ENCODE measurements at places on chromosomes 16 and 17. TPM values are rescaled to one million over a fixed set of nuclear protein-coding genes. Genes with fewer than 3 reads are reported as not detected.

DNA sequence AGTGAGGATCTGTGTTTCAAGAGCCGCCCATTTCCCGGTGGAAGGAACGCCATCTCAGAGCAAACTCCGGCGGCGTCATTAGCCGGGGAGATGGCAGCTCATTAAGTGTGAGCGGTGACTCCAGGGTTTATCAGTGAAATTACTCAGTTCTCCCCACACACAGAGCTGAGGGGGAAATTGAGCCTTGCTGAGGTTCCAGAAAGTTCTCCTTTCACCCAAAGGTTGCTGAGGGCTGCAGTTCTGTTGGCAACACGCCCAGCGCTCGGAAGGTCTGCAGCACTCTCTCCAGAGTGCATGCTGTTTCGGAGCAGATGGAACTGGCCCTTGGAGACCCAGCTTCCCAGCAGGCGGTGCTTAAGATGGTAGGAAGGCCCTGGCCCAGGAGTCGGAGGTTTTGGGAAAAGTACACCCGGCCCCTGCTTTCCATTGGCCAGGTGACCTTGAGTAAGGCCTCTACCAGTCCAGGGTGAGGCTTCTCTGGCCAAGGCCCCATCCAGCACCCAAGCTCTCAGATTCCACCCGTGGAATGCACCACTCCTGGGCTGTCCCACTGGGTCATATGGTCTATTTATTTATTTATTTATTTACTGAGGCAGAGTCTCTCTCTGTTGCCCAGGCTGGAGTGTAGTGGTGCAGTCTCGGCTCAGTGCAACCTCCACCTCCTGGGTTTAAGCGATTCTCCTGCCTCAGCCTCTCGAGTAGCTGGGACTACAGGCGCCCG lies 167.7 kb upstream of the CIBAR2 start:
- DNase-seq, result no peak

DNA sequence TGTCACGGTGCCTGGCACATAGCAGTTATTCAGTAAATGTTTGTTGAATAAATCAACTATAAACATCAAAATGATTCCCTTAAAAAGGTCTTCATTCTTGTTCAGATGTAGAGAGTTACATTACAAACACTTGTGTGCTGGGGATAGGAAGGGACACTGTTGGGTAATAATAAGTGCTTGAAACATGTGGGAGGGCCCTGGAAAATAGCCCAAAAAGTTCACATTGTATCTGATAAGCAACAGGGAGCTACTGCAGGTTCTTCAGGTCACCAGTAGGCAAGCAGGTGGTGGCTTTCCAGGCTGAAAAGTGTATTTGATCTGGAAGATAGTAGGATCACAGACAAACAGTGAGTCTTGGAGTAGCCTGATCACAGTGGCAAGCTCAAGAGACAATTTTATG lies 19.0 kb upstream of the ZNF652 start:
- no peak for DNase-seq

GRCh38 chr16:53084746-53085334 lies 30.0 kb downstream of the CHD9 start:
- no peak for DNase-seq

GRCh38 chr17:35895636-35896587 lies 15.8 kb upstream of the CCL5 start:
- DNase-seq, result peak; percentile 85

GRCh38 chr16:80437707-80438106 lies 103.1 kb upstream of the DYNLRB2 start:
- no peak for DNase-seq

DNA sequence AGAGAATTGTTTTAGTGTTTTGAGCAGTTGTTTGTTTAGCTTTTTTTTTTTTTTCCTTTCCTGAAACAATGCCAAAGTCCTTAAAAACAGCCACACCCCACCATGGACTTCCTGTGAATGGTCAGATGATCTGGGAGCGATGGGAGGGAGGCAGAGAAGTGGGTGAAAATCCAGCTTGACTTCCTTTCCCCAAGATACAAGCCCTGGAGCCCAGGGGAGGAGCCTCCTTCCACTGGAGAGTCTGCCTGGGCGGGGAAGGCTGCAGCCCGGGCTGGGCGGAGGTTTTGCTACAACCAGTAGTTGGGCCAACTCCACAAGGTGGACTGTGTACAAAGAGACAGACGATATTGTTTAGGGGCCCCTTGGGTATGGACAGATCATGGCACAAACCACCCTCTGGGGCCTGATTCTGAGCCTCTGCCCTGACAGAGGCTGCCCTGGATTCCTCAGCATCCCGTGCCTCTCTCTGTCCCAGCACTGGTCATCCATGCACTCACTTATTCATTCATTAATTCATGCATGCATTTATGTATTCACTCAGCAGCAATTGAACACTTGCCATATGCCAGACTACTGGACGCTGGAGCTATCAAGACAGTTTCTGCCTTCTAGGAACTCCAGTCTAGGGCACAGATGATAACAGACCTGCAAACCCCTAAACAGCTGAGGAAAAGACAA lies 29.8 kb downstream of the WSB1 start:
- peak; percentile 12 for DNase-seq

DNA sequence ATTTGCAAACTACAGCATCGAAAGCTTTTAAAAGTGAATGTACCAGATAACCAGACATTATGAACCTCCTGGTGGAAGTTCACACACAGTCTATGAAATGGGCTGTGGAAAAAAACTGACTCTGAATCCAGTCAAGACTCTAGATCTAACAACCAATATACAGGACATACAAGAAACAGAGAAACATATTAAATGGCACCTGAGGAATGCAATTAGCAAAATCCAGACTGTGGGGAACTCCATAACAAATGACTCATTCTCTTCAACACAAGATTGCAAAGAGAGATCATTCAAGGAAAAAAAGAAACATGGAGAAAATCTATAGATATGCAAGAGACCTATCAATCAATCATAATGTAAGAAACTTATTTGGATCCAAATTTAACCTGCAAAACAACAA lies 119.0 kb downstream of the MYO1D start:
- DNase-seq, result no peak

DNA sequence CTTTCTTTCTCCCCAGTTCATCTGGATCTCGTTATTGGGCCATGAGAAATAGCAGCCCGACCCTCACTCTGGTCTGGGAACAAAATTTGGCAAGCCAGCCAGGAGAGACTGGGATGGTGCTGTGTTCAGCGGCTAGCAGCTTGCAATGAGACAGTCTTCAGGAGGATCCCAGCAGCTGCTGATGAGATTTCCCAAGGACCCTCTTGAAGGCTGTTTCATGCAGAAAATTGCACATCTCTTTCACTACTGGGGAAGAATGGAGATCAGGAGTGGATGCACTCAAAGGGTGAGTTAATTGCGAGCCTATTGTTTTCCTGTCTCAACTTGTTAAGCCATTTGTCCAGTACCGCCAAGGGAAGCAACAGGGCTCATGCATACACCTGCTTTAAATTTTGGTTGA lies 5.5 kb upstream of the COIL start:
- no peak for DNase-seq

DNA sequence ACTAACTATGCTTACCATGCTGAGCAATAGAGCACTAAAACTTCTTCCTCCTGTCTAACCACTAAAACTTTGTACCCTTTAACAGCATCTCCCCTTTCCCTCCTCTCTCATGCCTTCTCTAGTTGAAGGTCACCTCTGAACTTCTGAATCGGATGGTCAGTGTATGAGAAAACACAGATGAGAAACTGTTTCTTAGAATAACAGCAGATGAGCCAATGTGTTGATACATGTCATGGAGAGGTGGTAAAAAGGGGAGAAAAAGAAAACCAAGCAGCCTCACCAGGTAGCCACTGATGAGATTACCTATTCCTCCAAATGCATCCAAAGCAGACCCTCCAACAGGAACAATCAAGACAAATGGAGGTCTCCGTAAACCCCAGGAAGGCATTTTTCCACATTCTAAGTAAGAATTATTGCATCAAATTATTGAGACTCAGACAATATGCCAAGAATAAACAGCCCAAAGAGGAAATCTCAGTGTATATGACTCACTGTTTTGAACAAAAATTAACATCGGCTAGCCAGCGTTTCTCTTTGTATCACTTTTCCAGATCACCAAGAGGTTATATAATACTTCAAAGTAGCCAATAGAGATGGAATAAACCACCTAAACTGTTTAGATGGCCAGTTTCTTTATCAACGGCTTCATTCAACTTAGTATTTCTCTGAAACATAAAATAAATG lies 793.3 kb upstream of the SOX9 start:
- no peak for DNase-seq

GRCh38 chr16:57725976-57726375 lies 9.6 kb upstream of the KATNB1 start:
- no peak for DNase-seq

- no peak for DNase-seq
Measured at GRCh38 chr17:80962356-80963329, 29.0 kb upstream of the CHMP6 start.

DNA sequence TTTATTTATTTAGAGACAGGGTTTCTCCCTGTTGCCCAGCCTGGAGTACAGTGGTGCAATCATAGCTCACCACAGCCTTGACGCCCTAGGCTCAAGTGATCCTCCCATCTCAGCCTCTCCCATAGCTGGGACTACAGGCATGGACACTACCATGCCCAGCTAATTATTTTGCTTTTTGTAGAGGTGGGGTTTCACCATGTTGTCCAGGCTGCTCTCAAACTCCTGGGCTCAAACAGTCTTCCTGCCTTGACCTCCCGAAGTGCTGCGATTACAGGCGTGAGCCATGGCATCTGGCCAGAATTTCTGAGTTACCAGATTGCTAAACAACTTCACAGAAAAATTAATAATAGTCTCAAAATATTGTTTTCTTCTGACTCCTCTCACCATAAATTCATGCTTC lies 21.7 kb downstream of the MOSMO start:
- no peak for DNase-seq

- no peak for DNase-seq
Measured at GRCh38 chr16:65061935-65062518, 59.8 kb downstream of the CDH11 start.

GRCh38 chr16:57260294-57260929 lies 15.4 kb downstream of the ARL2BP start:
- peak; percentile 49 for DNase-seq

GRCh38 chr16:77298418-77299360 lies 99.5 kb downstream of the SYCE1L start:
- no peak for DNase-seq

DNA sequence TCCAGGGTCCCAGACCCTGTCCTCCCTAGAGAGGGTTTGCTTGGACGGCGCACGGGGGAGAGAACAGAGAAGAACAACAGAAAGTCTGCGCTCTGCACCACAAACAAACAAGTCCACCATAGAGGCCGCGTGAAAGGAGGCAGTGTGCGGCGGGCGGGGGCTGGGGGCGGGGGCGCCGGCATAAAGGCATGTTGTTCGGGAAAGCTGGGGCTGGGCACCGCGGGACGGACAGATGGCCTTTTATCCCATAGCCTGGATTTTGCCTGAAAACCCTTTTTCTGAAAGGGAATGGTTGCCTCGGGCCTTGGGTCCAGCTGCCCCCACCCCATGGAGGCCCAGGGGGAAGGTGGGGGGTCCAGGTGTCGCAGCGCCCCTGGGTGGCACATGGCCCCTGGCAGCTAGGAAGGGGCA lies 26.0 kb downstream of the FA2H start:
- no peak for DNase-seq

DNA sequence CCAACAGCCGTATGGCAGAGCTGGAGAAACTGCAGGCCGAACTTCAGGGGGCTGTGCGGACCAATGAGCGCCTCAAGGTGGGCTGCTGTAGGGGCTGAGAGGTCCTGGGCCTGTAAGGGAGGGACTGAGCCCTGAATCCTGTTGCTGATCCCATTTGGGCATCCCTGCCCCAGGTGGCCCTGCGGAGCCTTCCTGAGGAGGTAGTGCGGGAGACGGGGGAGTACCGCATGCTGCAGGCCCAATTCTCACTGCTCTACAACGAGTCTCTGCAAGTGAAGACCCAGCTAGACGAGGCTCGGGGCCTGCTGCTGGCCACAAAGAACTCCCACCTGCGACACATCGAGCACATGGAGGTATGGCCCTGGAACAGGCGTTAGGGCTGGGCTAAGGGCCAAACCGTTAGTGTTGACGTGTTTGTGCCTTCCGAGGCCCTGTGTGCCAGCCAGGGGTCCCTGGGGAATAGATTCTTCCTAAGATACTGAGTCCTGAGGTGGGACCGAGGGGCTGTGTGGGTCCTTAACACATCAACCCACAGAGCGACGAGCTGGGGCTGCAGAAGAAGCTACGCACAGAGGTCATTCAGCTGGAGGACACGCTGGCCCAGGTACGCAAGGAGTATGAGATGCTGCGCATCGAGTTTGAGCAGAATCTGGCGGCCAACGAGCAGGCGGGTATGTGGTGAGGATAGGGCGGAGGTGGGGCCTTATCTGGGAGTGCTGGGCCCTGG lies 4.2 kb downstream of the RNF40 start:
- DNase-seq, result no peak

DNA sequence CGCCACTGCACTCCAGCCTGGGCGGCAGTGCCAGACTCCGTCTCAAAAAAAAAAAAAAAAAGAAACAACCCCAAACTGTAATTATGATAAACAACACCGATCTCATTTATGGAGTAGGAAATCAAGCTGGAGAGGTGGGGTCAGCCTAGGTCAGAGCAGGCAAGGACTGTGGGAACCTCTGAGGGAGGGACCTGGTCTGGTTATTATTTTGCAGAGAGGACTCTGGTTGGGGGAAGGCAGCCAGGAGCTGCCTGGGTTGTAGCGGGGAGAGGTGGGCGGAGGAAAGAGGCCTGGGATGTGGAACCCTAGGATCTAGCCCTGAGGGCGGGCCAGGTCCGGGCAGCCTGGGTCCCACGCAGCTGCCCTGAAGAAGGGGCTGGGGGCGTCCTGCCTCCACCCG lies 10.9 kb upstream of the HS3ST6 start:
- DNase-seq, result no peak

GRCh38 chr16:71902656-71903365 lies 7.5 kb downstream of the IST1 start:
- no peak for DNase-seq

GRCh38 chr16:23539984-23540816 lies 16.9 kb downstream of the EARS2 start:
- no peak for DNase-seq

DNA sequence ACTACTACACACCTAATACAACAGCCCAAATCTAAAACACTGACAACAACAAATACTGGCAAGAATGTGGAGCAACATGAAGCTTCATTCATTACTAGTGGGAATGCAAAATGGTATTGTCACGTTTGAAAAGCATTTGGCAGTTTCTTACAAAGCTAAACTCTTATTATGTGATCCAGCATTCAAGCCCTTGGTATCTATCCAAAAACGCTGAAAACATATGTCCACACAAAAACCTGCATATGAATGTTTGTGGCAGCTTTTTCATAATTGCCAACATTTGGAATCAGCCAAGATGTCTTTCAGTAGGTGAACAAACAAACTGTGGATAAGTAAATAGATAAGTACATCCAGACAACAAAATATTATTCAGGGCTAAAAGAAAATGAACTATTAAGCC lies 501.1 kb upstream of the KIF2B start:
- DNase-seq, result no peak

ATMIN gene
- total RNA-seq, result 23.3 TPM

C16orf74 gene
- 0.21 TPM for total RNA-seq

ATP2C2 gene
- not detected for total RNA-seq

KRT222 gene
- not detected for total RNA-seq

AGRP gene
- not detected for total RNA-seq

CNTNAP1 gene
- total RNA-seq, result 0.78 TPM

ALDH3A1 gene
- total RNA-seq, result not detected

GPRC5C gene
- total RNA-seq, result not detected

PYDC1 gene
- not detected for total RNA-seq

PLD2 gene
- total RNA-seq, result 20.0 TPM

SLC12A3 gene
- not detected for total RNA-seq

PFN1 gene
- total RNA-seq, result 2,493 TPM
